ENCODE measurements at places on chromosomes 1 and 21. TPM values are rescaled to one million over a fixed set of nuclear protein-coding genes. Genes with fewer than 3 reads are reported as not detected.

DNA sequence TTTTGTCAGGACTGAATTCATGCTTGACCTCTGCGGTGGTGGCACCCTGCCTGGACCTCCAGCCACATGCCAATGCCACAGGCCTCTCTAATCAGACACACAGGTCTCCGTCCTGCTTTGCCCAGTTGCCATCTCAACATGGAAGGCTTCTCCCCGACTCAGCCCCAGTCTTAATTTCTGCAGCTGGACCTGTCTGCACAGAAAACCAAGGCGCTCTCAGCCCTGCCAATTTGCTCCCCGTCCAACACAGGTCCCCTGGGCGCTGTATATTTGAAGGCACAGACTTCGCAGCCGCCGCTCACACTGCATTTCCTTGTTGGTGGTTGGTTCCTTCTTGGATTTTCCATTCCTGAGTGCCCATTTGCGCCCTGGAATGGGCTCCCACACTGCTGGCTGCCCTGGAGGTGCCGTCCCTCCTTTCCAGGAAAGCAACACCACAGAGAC, 28.0 kb upstream of the PLEKHG5 start:
- no peaks in the 10 kb centered on the region for H3K4me1 ChIP-seq
- no peak overlapping the region for H3K27ac ChIP-seq
- DNase-seq = no peak
- no peak overlapping the region for H3K4me3 ChIP-seq
- no peaks in the 10 kb centered on the region for H3K27me3 ChIP-seq
- no peaks in the 10 kb centered on the region for H3K36me3 ChIP-seq

GRCh38 chr1:203454986-203455471, 20.6 kb upstream of the PRELP start:
- DNase-seq = no peak
- H3K36me3 ChIP-seq = no peaks in the 10 kb centered on the region
- no peak overlapping the region for H3K4me3 ChIP-seq
- no peaks in the 10 kb centered on the region for H3K4me1 ChIP-seq
- no peaks in the 10 kb centered on the region for H3K27me3 ChIP-seq

- H3K4me3 ChIP-seq = peak overlapping the region; percentile 16
- DNase-seq = no peak
- no peak overlapping the region for H3K27ac ChIP-seq
- peaks cover 58% of the 10 kb centered on the region for H3K4me1 ChIP-seq
- H3K36me3 ChIP-seq = no peaks in the 10 kb centered on the region
Measured at GRCh38 chr1:92480813-92481598, 5.7 kb downstream of the GFI1 start.

GRCh38 chr1:95003433-95003738, 69.4 kb downstream of the ALG14 start:
- no peaks in the 10 kb centered on the region for H3K27me3 ChIP-seq
- DNase-seq = no peak
- no peak overlapping the region for H3K4me3 ChIP-seq

DNA sequence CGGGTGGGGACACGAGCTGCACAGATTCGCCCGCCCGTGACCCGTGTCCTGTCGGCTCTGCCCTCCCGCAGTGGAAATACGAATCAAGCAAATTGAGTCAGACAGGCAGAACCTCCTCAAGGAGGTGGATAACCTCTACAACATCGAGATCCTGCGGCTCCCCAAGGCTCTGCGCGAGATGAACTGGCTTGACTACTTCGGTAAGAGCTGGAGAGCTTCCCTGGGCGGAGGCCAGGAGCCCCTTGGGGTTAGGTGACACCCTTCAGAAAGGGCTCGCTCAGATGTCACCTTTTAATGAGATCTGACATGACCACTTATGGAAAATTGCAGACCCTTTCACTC, 489 bp downstream of the CDCA8 start:
- H3K36me3 ChIP-seq = no peaks in the 10 kb centered on the region
- H3K27me3 ChIP-seq = no peaks in the 10 kb centered on the region
- H3K4me3 ChIP-seq = peak overlapping the region; percentile 96
- peaks cover 37% of the 10 kb centered on the region for H3K4me1 ChIP-seq
- DNase-seq = no peak
- peak overlapping the region; percentile 94 for H3K27ac ChIP-seq

Gene SRSF11
- 169 TPM for total RNA-seq

Gene GCSAML
- total RNA-seq = 0.20 TPM

All from transverse colon (tissue), 4 donors.